ENCODE measurements at places on chromosomes 2 and 18. TPM values are rescaled to one million over a fixed set of nuclear protein-coding genes. Genes with fewer than 3 reads are reported as not detected.

- no peak overlapping the region for H3K27ac ChIP-seq
- H3K27me3 ChIP-seq, result peaks cover 8% of the 10 kb centered on the region
- H3K4me1 ChIP-seq, result no peaks in the 10 kb centered on the region
- H3K4me3 ChIP-seq, result no peak overlapping the region
- no peak for DNase-seq
- H3K36me3 ChIP-seq, result no peaks in the 10 kb centered on the region
Measured at GRCh38 chr2:118812552-118812951, 34.9 kb downstream of the EN1 start.

- no peaks in the 10 kb centered on the region for H3K36me3 ChIP-seq
- H3K4me3 ChIP-seq, result no peak overlapping the region
- H3K27me3 ChIP-seq, result no peaks in the 10 kb centered on the region
Measured at GRCh38 chr2:177155631-177156030, 57.0 kb upstream of the HNRNPA3 start.

Gene ALK
- total RNA-seq, result not detected

Gene NT5DC4
- total RNA-seq, result not detected

DNA sequence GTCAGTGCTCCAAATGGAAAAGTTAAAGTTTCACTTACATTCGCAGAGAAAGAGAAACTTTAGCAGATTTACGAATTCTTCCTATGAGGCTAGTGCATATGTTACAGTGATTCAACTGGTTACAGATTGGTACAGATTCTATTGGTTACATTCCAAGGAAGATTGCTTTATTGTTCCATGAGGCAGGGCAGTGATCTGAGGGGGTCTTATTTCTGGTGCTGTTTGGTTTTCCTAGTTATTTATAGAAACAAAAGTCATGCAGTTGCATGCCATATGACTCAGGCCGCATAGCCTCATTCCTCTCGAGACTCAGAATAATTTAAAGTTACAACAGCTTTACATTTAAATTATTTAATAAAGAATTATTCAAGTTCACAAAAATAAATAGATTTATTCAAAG, 385.4 kb upstream of the SYT4 start:
- DNase-seq, result no peak
- H3K27ac ChIP-seq, result no peak overlapping the region
- no peak overlapping the region for H3K4me3 ChIP-seq
- H3K27me3 ChIP-seq, result no peaks in the 10 kb centered on the region
- no peaks in the 10 kb centered on the region for H3K4me1 ChIP-seq

- H3K27me3 ChIP-seq, result no peaks in the 10 kb centered on the region
- no peak overlapping the region for H3K27ac ChIP-seq
- H3K4me3 ChIP-seq, result no peak overlapping the region
- DNase-seq, result no peak
Measured at GRCh38 chr2:133292259-133292658, 276.0 kb downstream of the NCKAP5 start.

DNA sequence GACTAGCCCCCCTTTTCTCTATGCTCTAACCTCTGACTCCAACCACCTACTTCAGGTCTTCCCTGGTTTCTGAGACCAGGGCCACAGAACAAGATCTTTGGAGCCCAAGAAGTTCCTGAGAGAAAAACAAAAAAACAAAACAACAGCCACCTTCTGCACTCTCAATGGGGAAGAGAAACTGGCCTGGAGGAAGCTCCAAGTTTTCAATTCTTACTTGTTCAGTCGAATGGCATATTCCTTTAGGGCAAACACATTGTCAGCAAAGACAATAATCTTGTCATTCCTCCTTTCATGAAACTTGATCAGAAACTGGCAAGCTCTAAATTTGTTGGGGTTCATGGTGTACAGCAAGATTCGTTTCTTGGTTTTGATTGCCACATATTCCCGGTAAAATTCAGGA, 15.0 kb downstream of the ERCC3 start:
- H3K27me3 ChIP-seq, result no peaks in the 10 kb centered on the region
- no peak overlapping the region for H3K27ac ChIP-seq
- DNase-seq, result no peak
- H3K4me3 ChIP-seq, result no peak overlapping the region
- peaks cover 78% of the 10 kb centered on the region for H3K36me3 ChIP-seq

DNA sequence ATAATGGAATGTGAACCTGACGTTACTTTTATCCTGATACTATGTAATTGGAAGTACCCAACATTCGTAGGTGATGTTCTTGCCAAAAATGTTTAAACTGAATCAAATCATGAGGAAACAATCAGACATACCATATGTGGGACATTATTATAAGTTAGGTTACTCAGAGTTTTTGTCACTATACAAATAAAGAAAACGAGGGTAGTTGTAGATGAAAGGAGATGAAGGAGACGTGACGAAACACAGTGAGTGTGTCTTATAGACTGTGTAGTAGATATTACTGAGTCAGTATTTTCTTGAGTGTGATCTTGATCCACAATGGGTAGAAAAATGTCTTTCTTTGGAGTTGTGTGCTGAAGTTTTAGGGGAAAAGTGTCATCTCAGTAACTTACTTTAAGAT, 176.8 kb downstream of the ZNF407 start:
- H3K36me3 ChIP-seq, result no peaks in the 10 kb centered on the region
- DNase-seq, result no peak
- H3K4me3 ChIP-seq, result no peak overlapping the region
- no peak overlapping the region for H3K27ac ChIP-seq

Gene AGXT
- total RNA-seq, result not detected

Gene TGFA
- 13.3 TPM for total RNA-seq

- H3K27me3 ChIP-seq, result no peaks in the 10 kb centered on the region
- no peak overlapping the region for H3K27ac ChIP-seq
- H3K4me1 ChIP-seq, result no peaks in the 10 kb centered on the region
- no peaks in the 10 kb centered on the region for H3K36me3 ChIP-seq
Measured at GRCh38 chr2:163906410-163906809, 170.6 kb upstream of the FIGN start.

DNA sequence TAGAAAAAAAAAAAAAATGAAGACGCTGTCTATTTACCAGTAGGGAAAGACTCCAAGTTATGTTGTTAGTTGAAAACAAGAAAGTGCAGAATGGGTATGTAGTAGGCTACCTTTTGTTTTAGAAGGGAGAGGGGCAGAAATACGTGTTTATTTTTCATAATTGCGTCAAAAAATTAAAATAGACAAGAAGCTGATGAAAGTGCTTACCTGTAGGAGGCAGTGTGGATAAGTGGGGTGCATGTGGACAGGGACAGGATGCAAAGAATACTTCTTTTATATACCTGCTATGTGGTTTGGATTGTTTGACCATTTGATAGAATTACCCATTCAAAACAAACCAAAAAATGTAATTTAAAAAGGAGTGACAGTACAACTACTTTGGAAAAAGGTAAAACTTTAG, 3.0 kb upstream of the GCG start:
- no peaks in the 10 kb centered on the region for H3K4me1 ChIP-seq
- no peak overlapping the region for H3K27ac ChIP-seq
- no peaks in the 10 kb centered on the region for H3K36me3 ChIP-seq
- H3K4me3 ChIP-seq, result no peak overlapping the region
- DNase-seq, result no peak

DNA sequence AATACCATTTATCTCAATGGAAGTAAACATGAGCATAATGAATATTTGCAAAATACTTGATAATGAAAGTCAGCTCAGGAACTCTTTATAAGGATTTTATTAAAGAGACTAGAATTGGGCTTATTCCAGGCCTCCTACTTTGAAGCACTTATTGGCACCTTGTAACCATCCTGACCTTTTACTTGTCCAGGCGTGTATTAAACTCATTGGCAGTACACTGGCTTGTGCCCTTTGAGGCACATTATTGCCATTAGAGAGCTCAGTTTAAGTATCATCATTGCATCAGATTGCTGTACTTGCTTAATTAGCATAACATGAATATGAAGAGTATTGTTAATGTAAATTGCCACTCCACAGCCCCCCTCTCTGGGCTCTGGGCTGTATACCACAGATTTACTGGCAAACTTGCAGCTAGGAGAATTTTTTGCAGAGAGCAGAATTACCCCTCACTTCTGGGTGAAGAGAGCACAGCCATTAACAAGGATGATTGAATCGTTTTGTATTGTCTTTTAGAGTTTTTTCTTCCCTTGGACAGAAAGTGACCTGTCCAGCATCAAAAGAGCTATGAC, 72.5 kb downstream of the XIRP2 start:
- no peaks in the 10 kb centered on the region for H3K4me1 ChIP-seq
- no peaks in the 10 kb centered on the region for H3K36me3 ChIP-seq
- H3K4me3 ChIP-seq, result no peak overlapping the region
- H3K27ac ChIP-seq, result no peak overlapping the region

DNA sequence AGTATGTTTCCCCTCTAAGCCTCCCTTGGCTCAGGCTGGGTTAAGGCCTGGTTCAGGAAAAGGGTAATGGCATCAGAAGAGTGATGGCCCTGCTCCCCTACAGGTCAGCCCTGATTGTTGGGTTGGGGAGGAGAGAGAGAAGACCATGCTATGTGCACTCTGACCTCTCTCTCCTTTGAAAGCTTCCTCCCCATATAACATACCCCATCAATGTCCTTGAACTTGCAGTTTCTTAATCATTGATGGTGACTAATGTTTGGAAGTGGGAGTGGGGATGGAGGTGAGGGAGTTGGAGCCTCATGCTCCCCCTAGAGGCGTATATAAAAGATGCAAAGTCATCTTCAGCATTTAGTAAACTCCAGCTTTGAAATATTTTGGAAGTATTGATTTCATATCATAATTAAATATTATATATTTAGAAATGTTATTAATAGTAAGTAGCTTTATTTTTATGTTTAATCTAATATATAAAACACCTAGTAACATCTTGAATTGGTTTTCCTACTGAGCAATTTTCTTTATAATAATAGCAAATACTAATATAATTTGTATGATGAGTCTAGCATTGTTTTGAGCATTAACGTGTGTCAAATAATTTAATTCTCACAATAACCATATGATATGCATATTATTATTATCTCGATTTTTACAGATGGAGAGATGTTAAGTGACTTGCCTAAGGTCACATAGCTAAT, 8.8 kb downstream of the PLCL1 start:
- H3K36me3 ChIP-seq, result no peaks in the 10 kb centered on the region
- H3K4me1 ChIP-seq, result no peaks in the 10 kb centered on the region
- DNase-seq, result no peak
- H3K4me3 ChIP-seq, result no peak overlapping the region

DNA sequence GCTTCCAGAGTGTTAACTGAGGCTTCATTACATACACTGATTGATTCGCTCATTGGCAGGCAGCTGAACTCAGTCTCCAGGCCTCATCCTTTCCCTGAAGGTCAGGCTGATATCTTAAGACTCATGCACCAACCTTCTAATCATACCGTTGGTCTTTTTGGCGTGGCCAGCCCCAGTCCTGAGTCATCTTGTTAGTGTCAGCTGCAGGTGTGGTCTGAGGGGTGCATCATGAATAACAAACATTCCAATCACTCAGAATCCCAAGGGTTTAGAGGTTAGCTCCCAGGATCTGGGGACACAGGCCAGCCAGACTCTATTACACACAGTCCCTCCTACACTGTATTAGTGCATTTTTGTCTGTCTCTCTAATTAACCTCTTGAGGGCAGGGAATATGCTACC, 271.5 kb downstream of the HRH4 start:
- H3K36me3 ChIP-seq, result no peaks in the 10 kb centered on the region
- no peak for DNase-seq
- no peaks in the 10 kb centered on the region for H3K27me3 ChIP-seq
- no peaks in the 10 kb centered on the region for H3K4me1 ChIP-seq
- no peak overlapping the region for H3K27ac ChIP-seq

Gene IL36B
- not detected for total RNA-seq

DNA sequence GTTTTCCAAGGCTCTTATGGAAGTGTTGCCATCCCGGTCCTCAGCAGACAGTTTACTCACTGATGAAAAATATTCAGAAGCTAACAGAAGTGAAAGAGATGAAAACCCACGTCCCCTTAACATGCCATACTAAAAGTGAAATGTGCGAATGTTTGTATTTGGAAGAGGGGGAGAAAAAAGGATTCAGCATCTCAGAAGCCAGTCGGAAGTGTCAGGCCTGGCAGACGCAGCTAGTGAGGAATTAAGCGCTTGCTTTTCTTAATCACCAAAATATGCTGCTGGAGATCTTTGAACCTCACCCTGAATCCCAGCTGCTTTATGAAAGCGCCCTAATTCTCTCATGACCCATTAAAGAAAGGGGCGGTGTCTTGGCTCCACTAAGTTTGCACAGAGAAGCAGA, 653.7 kb downstream of the DCDC2C start:
- H3K4me3 ChIP-seq, result no peak overlapping the region
- no peaks in the 10 kb centered on the region for H3K4me1 ChIP-seq
- no peaks in the 10 kb centered on the region for H3K27me3 ChIP-seq
- DNase-seq, result no peak
- no peak overlapping the region for H3K27ac ChIP-seq
- H3K36me3 ChIP-seq, result no peaks in the 10 kb centered on the region

GRCh38 chr2:141200191-141200590, 930.6 kb downstream of the LRP1B start:
- no peaks in the 10 kb centered on the region for H3K4me1 ChIP-seq
- H3K36me3 ChIP-seq, result no peaks in the 10 kb centered on the region
- no peak overlapping the region for H3K27ac ChIP-seq
- no peak for DNase-seq
- no peaks in the 10 kb centered on the region for H3K27me3 ChIP-seq

GRCh38 chr2:216073773-216074172, 7.8 kb downstream of the PECR start:
- no peak overlapping the region for H3K4me3 ChIP-seq
- DNase-seq, result no peak
- H3K27me3 ChIP-seq, result no peaks in the 10 kb centered on the region
- peaks cover 15% of the 10 kb centered on the region for H3K36me3 ChIP-seq
- H3K27ac ChIP-seq, result no peak overlapping the region

- H3K36me3 ChIP-seq, result peaks cover 9% of the 10 kb centered on the region
- no peaks in the 10 kb centered on the region for H3K4me1 ChIP-seq
- H3K4me3 ChIP-seq, result no peak overlapping the region
Measured at GRCh38 chr2:213306316-213306942, 22.2 kb downstream of the SPAG16 start.

DNA sequence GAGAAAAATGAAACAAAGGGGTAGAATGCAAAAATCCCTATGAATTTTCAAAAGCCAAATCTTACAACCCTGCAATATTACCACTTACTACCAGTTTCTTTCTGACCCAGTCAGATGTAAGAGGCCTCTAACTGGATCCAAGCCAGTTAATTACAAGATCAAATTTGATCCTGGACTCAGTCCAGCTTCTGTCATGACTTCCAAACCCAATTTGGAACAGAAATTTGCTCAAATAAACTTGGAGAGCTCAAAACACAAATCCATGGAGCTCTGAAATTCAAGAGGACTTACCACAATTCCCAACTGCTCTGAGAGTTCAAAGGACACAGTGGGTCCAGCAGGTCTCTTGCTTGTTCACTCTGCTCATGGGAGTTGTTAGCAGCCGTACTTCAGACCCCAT, 1271.7 kb upstream of the SLC39A10 start:
- H3K4me3 ChIP-seq, result no peak overlapping the region
- H3K27me3 ChIP-seq, result no peaks in the 10 kb centered on the region
- H3K4me1 ChIP-seq, result no peaks in the 10 kb centered on the region
